Left renal cortex interstitium (tissue), 4 donors: ENCODE measurements at places on chromosomes 6 and 20. TPM values are rescaled to one million over a fixed set of nuclear protein-coding genes. Genes with fewer than 3 reads are reported as not detected.

The KCNK16 gene
- polyA plus RNA-seq, result not detected

The GNMT gene
- 0.79 TPM for polyA plus RNA-seq

The FHL5 gene
- 0.43 TPM for polyA plus RNA-seq

The RAD21L1 gene
- polyA plus RNA-seq, result not detected

The ZC2HC1B gene
- not detected for polyA plus RNA-seq

The SNAI1 gene
- 7.9 TPM for polyA plus RNA-seq

The BHLHE23 gene
- not detected for polyA plus RNA-seq

The TP53TG5 gene
- 2.2 TPM for polyA plus RNA-seq

The WFDC2 gene
- polyA plus RNA-seq, result 270 TPM
